Ascending aorta (tissue), 2 donors: ENCODE measurements at places on chromosomes 1 and 21. TPM values are rescaled to one million over a fixed set of nuclear protein-coding genes. Genes with fewer than 3 reads are reported as not detected.

- DNase-seq: no peak
Measured at GRCh38 chr1:95003433-95003738, 69.4 kb downstream of the ALG14 start.

DNA sequence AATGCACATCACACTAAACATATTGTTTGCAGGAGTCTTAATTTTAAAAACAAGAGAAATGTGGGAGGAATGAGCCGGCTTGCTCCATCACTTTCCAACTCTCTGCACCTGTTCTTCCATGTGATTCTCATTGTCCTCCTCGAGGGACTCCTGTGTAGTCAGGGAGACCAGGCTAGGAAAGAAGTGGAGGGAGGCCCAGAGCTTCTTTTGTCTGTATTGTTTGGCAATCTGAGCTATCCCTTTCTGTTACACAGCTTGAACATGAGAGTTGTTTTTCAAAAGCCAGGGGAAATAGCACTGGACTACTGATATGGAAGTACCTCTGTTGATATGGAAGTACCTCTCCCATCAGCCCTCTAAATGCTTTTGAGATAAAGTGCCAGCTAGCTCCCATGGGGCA is 18.8 kb upstream of the LRRC8D start:
- DNase-seq: no peak

DNA sequence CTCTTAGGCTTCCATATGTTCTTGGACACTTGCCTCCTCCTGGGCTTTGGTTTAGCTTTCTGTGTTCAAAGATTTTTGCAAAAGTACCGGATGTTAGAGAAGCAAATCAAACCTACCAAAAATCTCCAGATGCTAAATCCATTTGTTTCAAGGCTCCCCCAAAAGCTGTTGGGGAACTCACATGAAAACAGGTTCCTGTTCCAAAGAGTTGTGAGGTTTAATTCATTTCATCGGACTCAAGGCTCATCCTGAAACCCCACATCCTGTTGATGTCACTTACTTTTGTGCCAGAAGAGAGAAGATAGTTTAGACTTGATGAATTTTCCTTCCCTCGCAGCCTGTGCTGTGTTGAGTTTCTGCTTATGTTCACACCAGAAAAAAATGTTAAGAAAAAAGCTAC is 41.7 kb upstream of the RXRG start:
- no peak for DNase-seq

GRCh38 chr1:41882486-41882885 is 36.2 kb downstream of the HIVEP3 start:
- no peak for DNase-seq

DNA sequence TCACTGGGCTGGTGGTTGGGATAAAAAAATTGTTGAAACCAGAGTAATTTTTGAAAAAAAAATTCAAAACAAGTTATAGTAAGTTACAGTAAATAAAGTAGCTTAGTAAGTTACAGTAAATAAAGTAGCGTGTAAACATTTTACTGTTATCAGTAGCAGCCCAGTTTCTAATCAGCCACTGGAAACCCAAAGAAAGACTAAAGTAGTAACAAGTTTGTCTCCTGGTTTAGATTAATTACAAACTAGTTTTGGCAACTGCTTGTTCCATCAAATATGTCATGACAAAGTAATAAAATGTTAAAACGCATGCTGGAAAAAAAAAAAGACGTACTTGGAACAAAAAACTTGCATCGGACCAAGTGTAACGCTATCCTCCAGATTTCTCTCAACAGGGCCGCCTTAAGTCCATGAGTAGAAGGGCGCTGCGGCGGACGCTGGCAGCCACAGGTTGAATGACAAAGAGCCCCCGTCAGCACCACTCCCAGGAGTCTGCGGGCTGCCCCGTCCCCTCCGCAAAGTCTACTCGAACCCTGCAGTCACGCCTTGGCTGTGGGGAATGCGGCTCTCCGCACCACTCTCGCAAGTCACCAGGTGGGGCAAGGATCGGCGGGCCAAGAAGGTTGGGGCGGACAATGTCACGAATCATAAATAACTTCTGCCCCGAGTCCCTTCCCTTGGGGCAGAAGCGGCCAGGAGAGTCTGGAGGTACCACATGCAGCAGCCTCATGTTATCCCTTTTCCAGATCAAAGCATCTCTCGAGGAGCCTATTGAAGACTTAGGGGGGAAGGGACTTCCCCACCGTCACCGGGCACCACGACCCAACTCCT is 837 bp downstream of the SLC16A1 start:
- DNase-seq: peak; percentile 12

DNA sequence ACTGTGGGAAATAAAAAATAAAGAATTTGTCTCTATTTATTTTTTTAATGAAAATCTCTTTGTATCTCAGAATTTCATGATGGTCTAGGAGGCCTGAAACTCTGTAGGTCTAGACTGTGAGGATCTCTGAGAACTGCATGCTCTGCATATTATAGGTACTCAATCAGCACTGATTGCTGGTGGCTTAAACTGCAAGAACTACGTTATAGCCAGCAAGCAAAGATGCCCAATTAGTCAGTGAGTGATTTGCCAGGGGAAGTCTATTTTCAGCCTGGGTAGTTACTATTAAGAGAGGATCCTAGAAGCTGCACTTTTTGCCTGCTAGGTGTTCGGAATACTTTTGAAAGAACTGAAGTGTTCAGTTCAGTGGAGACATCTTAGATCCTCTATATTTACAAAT is 87.4 kb downstream of the GPR52 start:
- no peak for DNase-seq

GRCh38 chr1:235098991-235099390 is 29.6 kb downstream of the TOMM20 start:
- no peak for DNase-seq

DNA sequence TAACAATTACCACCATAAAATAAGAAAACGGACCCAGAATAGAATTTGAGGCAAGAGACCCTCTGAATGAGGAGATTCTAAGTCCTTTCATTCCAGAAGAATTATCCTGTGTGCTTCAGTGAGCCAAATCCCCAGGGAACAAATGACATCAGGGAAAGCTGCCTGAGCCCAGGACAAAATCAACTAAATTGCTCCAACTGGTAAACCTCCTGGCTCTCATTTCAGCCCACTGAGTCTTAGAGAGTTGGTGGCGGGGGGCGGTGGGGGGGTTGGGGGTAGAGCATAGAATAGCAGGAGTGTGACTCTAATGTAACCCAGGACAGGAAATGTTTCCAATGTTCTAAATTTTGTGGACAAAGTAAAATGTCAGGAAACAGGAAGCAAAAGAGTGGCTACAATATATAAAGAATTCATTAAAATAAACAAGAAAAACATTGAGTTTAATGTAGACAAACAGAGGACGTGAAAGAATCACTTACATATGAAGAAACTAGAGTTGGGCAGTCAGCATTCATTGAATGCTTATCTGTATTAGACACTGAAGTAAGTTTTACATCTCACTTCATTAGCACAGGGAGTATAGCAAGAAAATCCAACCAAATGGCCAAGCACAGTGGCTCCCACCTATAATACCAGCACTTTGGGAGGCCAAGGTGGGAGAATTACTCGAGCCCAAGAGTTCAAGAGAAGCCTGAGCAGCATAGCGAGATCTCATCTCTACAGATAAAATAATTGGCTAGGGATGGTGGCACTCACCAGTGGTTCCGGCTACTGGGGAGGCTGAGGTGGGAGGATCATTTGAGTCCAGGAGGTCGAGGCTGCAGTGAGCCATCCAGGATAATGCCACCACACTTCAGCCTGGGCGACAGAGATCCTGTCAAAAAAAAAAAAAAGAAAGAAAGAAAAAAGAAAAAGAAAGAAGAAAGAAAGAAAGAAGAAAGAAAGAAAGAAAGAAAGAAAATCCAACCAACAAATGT is 75.1 kb downstream of the DHRS3 start:
- DNase-seq: no peak

DNA sequence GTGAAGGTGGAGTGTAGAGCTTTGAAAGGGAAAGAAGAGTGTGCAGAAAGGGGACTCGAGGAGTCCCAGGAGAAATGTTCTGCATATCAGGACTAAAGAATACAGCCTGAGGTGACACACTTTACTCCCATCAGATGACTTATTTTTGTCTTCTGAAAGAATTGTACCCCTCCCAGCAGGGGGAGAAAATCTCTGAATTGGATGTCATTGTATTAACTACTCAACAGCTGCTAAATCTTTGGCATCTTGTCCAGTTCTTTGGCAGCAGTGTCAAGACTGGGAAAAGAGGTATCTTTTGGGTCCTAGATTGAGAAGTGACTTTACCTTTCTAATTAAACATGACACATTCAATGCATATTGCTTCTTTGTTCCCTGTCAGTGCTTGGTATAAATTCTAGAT is 18.9 kb downstream of the UBE4B start:
- DNase-seq: no peak

DNA sequence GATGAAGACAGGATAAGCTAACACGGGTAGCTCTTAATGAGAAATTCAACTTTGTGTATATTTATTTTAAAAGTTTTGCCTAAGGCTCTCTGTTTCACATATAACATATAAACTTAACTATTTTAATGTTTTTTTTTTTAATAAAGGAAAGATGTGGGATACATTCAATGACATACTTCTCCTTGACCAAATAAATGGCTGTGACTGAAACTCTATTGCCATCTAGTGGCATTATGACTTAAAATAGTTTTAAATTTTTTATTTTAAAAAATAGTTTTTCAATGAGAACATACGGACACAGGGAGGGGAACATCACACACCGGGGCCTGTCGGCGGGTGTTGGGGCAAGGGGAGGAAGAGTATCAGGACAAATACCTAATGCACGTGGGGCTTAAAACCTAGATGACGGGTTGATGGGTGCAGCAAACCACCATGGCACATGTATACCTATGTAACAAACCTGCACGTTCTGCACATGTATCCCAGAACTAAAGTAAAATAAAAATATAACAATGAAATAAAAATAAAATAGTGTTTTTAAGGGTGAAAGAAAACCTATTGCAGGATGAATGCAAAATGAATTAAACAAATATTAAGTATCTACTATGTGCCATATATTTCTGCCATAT is 83.4 kb downstream of the LYST start:
- DNase-seq: no peak

DNA sequence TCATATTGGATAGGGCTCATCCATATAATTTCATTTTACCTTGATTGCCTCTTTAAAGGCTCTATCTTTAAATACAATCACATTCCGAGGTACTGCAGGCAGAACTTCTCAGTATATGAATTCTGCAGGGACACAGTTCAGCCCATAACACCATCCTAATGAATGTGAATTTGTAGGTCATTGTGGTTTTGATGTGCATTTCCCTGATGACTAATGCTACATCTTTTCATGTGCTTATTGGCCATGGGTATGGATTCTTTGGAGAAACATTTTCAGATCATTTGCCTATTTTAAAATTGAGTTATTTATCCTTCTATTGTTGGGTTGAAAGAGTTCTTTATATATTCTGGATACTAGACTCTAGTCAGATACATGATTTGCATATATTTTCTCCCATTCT is 9.6 kb upstream of the RPS6KC1 start:
- DNase-seq: no peak

- DNase-seq: peak; percentile 58
Measured at GRCh38 chr1:45325851-45326506, 716 bp upstream of the HPDL start.

GRCh38 chr21:31730712-31731055 is 1.2 kb downstream of the SCAF4 start:
- no peak for DNase-seq

DNA sequence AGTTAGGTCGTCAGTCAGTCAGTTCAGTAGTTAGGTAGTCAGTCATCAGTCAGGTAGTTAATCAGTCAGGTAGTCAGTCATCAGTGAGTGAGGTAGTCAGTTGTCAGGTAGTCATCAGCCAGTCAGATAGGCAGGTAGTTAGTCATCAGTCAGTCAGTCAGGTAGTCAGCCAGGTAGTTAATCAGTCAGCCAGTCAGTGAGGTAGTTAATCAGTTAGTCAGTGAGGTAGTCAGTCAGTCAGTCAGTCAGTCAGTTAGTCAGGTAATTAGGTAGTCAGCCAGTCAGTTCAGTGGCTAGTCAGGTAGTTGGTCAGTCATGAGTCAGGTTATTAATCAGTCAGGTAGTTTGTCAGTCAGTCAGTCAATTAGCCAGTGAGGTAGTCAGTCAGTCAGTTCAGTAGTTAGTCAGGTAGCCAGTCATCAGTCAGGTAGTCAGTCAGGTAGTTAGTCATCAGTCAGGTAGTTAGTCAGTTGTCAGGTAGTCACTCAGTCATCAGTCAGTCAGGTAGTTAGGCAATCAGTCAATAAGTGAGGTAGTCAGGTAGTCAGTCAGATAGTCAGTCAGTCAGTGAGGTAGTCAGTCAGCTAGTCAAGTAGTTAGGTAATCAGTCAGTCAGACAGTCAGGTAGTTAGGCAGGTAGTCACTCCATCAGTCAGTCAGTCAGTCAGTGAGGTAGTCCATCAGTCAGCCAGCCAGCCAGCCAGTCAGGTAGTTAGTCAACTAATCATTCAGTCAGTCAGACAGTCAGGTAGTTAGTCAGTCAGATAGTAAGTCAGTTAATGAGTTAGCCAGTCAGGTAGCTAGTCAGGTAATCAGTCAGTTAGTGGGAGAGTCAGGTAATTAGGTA is 16.2 kb downstream of the KRTAP10-1 start:
- peak; percentile 2 for DNase-seq

DNA sequence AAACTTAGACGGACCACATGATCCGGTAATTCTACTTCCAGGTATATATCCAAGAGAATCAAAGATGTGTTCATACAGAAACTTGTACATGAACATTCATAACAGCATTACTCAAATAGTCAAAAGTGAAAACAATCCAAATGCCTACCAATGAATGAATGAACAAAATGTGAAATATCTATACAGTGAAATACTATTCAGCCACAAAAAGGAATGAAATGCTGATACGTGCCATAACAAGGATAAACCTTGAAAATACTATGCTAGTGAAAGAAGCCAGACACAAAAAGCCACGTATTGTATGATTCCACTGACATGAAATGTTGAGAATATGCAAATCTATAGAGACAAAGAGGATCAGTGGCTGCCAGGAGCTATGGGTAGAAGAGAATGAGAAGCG is 18.3 kb downstream of the TARBP1 start:
- DNase-seq: no peak

DNA sequence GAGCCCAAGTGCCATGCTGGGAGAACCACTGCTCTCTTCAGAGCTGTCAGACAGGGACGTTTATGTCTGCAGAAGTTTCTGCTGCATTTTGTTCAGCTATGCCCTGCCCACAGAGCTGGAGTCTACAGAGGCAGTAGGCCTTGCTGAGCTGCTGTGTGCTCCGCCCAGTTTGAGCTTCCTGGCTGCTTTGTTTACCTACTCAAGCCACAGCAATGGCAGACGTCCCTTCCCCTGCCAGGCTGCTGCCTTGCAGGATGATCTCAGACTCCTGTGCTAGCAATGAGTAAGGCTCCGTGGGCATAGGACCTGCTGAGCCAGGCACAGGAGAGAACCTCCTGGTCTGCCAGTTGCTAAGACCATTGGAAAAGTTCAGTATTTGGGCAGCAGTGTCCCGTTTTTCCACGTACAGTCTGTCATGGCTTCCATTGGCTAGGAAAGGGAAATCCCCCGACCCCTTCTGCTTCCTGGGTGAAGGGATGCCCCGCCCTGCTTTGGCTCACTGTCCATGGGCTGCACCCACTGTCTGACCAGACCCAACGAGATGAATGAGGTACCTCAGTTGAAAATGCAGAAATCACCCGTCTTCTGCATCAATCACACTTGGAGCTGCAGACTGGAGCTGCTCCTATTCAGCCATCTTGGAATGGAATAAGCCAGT is 31.9 kb downstream of the CYP4B1 start:
- DNase-seq: no peak

PKP1 gene
- total RNA-seq: not detected

CD164L2 gene
- not detected for total RNA-seq

MACO1 gene
- total RNA-seq: 49.2 TPM

SUMO3 gene
- 69.2 TPM for total RNA-seq

ACTN2 gene
- total RNA-seq: 10.5 TPM
